ENCODE measurements at places on chromosomes 1 and 21.

- DNase-seq, result no peak
Observed at GRCh38 chr1:232047473-232047872, 420.9 kb downstream of the DISC1 start.

GRCh38 chr1:5580926-5581325 is 411.3 kb downstream of the NPHP4 start:
- no peak for DNase-seq

DNA sequence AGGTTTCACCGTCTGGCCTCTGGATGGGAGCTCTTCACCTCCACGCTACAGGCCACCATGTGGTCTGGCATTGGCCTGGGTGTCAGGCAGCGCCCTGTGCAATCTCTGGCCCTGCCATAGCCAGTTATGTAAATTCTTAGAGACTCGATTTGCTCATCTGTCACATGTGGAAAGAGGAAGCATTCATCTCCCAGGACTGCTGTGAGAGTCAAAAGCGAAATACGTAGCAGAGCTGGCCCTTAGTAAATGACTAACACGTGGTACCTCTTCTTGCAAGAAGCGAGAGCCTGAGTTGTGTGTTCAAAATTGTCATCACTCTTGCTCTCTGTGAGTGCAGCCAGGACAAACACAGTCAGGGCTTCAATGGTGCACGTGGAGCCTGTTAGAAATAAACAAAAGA is 159.0 kb upstream of the BACE2 start:
- no peak for DNase-seq

GRCh38 chr1:177567393-177567792 is 396.6 kb downstream of the BRINP2 start:
- no peak for DNase-seq

- no peak for DNase-seq
Observed at GRCh38 chr21:42006765-42007164, 3.4 kb downstream of the ZBTB21 start.

DNA sequence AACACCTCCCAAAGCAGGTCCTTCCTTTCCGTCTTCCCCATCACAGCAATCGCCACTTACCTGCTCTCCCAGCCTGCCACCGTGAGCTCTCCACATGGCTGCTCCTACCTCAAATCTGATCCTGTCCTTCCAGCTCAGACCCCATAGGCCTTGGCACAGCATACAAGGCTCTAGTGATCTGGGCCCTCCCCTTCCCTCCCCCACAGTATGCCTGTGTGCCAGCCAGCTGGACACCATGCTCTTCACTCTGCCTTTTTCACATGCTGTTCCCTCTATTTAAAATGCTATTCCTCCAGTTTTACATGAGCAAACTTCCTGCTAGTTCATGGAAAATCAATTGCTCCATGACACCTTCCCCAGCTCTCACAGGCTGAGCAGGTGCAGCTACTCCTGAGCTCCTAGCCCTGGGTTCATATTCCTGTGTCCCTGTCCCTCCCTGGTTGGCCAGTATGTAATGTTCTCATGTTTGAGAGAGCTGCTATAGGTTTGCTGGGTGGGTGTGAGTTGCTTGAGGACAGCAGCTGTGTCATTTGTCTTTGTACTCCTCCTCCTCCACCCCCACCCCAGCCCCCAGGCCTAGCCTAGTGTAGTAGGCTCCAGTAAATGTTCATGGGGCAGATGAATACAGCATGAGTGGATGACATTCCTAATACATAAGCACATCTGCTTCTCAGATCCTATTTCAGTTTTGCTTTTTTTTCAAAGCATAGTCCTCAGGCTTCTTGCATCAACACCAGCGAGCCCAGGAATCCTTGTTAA is 6.3 kb upstream of the TNNT2 start:
- peak; percentile 5 for DNase-seq

DNA sequence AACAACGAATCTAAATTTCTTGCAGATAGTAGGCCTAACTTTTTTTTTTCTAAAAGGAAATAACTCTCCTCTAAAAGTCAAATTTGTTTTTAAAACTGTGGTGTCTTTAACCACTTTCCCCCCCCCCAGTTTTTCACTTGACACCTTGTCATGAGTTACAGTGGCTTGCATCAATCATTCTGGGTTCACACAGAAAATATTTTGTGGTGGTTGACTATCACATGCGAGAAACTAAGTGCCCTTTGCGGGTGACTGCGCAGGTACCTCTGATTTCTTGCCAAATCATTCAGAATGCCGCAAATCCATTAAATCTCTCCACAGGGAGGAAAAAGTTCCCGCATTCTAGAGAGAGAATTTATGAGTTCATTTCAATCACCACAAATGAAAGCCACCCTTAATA is 23.8 kb upstream of the SAMSN1 start:
- no peak for DNase-seq

- no peak for DNase-seq
Observed at GRCh38 chr1:225462714-225463574, 35.1 kb upstream of the LBR start.

DNA sequence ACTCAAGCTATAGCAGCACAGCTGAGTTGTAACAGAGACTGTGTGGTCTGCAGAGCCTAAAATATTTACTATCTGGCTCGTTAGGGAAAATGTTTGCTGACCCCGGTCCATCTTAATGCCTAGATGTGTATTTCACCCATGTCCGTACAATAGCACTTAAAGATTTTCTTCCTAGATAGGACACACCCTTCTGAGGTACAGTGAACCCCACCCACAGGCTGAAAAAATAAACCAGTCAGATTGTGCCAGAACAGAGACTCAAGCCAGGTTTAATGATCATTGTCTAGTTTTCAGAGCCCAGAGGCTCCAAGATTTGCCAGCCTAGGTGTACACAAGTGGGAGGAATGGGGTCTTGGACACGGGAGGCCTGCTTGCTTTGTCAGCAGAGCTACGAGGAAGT is 5.6 kb downstream of the AMIGO1 start:
- no peak for DNase-seq

GRCh38 chr1:35481229-35481628 is 76.0 kb downstream of the KIAA0319L start:
- DNase-seq, result no peak

DNA sequence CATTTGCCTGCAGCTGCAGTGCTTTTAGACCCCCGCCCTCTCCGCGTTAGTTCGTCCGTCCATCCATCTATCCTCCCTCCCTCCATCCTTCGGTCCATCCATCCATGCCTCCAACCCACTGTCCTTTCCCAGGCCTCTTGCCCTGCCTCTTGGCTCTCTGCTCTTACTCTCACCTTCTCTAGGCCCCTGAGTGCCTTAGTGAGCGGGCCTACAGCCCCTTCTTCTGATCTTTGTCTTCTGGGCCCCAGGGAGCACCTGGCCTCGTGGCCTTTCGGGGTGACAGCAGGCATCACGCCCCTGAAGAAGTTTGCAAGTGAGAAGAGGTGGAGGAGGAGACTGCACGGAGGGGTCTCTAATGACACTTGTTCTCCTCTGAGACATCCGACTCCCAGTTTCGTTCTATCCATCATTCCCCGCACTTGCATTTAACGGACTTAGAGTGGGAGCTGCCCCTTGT is 842 bp downstream of the ATXN7L2 start:
- no peak for DNase-seq

DNA sequence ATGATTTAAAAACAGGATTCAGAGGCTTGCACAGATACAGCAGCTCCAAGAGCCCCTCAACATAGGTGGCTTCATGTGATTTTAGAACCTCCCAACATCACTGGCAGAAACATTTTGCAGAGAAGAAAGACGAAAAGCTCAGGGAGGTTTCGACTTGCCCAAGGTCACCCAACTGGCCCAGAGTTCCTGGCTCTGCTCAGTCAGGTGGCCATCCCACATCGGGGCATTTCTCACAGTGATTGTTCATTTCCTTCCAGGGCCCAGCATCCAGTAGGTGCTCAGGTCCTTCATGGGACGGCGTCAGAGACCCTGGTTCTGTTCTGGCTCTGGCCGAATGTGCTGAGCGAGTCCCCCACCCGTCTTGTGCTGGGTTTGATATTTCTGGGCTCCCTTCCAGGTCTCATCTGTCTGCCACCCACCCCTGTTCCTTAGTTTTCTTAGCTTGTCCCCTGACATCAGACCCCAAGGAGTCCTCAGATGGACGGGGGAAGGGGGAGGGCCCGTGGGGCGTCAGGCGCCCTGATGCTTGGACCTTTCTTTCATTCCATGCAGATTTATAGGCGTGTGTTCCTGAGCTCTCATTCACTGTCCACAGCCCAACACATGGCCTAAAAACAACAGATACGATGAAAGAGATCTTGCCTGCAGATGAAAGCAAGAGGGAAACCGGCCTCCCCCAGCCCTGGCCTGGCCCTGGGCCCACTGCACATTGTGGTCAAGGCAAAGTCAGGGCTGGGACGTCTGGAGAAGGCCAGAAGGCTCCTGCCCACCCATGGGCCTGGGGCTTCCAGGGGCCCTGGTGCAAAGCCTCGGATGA is 123.1 kb upstream of the ZBTB40 start:
- no peak for DNase-seq

DNA sequence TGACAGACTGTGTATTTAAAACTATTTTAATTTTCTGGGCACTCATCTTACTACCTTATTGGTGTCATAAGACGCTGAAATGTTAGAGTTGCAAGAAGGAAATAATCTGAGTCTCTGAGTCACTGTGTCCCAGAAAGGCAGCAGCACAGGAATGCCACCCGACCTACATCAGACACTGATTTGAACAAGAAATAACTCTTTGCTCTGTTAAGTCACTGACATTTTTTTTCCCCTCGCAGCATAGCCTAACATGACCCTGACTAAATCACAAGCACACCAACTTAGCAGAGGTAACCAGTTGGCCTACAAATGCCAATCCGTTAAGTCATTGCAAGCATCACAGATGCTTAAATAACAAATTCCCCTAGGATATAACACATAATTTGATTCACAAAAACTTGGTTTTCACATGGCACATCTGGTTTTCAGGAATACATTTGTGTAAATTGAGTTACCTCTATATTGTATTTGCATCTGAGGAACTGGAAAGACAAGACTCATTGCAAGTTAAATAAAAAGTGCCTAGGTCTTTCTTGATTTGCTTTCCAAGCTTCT is 349.1 kb downstream of the SEC16B start:
- no peak for DNase-seq

- DNase-seq, result no peak
Observed at GRCh38 chr1:29504196-29504595, 267.9 kb downstream of the PTPRU start.

GRCh38 chr1:176820391-176821031 is 344.0 kb downstream of the ASTN1 start:
- DNase-seq, result no peak

- no peak for DNase-seq
Observed at GRCh38 chr1:21685946-21686678, 17.0 kb upstream of the RAP1GAP start.

GRCh38 chr1:155900161-155900560 is 11.0 kb downstream of the RIT1 start:
- no peak for DNase-seq

GRCh38 chr21:42309753-42310213 is 5.4 kb downstream of the TFF3 start:
- peak; percentile 78 for DNase-seq

- DNase-seq, result no peak
Observed at GRCh38 chr1:10402729-10403274, 3.9 kb downstream of the PGD start.

DNA sequence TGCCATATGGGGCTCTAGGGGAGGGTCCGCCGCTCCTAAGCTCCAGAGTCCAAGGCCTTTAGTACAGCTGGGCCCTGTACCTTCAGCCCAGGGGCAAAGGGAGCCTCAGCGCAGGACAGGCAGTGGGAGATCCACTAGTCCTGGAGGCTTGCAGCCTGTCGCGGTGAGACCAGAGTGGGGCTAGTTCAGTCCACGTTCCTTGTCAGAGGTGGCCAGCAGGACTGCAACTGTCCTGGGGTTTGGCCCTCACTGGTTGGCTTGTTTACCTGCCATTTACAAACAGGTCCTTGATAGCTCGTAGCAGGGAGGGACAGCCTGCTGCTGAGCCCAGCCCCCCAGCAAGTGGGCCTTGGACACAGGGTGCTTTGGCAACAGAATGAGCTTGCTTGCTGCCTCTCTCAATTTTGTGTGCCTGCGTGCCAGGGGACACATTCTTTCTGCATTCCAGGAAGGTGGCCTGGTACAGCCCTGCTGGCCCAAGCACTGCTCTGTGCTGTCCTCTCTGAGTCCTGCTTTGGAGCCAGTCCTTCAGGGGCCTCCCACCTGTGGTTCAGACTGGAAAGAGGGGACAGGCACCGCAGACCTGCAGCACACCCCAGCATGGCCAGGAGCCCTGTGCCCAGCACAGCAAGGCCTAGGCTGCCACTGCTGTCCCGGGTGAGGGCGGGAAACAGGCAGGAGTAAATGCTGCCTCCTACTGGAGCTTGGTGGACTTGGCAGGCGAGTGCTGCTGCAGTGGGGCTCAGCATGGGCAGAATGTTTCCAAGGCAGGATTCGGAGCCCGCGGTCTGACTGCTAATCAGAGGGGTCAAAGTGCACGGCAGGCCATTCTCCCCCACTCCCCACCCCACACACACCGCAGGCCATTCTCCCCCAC is 15.2 kb downstream of the H6PD start:
- peak; percentile 61 for DNase-seq

DNA sequence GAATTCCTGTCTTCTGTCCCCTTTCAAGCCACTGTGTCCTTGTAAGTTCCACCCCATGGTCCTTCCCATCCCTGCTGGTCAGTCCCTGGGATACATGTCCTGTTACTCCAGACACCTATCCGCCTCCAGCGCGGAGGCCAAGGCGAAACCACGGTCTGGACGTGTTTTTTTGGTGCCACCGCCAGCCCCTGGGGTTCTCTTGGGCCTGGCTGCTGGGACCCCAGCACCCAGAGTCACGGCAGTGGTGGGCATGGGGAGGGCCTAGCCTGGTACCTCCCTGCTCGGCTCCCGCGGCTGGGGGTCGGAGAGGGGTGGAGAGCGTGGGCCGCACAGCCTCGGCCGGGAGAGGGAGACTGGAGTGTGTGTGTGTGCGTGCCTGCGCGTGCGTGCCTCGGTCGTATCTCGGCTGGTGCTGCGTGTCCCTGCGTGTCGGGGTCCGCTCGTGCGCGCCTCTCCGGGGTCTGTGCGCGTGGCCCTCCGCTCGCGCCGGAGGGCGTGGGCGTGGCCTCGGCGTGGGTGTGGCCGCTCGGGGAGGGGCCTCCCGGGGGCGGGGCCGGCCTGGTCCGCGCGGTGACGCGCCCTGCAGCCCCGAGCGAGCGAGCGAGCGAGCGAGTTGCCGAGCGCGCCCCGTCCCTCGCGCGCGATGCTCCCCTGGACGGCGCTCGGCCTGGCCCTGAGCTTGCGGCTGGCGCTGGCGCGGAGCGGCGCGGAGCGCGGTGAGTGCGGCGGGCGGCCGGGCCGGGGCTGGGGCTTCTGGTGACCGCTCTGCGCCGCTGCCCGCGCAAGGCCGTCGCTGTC is at the start of gene VWA1:
TSS of gene VWA1 (plus strand) at position 585 of the 798 bp plus-strand sequence. CDS start at position 644, 59 bp downstream.
- DNase-seq, result peak; percentile 88

- DNase-seq, result no peak
Observed at GRCh38 chr1:218880484-218881060, 293.1 kb upstream of the LYPLAL1 start.
